ENCODE measurements at places on chromosomes 7 and 10.

DNA sequence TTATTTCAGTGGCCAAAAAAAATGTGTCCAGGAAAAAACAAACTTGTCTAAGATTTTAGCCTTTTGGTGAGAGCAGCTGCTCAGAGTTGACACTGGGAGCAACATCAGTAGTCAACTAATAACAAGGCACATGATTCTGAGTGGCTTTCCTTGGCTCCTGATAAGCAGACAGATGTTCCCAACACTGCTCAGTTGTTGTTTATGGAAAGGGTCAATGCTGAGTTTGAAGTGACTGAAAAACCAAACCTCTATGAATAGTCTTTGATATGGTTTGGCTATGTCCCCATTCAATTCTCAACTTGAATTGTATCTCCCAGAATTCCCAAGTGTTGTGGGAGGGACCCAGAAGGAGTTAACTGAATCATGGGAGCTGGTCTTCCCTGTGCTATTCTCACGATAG, 12.3 kb downstream of the DYDC1 start:
- no peak for DNase-seq

- no peak for DNase-seq
These were observed 67.5 kb downstream of the CHST15 start for GRCh38 chr10:124025660-124026588.

DNA sequence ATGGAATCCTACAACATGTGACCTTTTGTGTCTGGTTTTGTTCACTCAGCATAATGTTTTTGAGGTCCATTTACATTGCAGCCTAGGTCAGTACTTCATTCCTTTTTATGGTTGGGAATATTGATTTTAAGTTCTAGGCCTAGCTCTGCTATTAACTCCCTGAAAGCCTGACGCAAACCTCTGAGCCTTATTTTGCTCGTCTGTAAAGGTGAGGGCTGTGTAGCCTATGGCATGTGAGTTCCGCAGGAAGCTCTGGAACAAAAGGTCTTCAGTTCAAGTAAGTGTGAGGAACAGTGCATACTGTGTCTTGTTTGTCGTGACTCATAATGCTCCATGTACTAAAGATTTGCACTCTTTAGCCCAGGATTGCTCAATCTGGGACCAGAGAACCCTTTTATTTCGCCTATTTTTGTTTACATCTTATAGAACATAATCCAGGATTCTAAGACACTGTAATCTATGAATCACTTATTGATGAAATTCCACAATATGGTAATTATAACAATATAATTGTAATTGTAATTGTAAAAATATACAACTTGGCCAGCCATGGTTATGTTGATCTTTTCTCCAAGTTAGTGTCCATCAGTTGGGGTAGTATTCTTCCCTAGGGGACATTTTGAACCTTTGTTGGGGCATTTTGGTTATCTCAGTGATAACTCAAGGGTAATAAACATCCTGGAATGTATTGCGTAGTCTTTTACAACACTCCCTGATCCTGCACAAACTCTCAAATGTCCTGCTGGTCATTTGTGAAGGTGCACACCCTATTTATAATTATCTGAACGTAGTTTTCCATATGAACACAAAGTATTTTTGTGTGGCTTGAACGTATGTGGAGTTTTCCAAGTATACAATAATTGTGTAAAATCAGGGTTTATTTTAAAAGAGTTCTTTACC, 184.7 kb downstream of the VTI1A start:
- no peak for DNase-seq

DNA sequence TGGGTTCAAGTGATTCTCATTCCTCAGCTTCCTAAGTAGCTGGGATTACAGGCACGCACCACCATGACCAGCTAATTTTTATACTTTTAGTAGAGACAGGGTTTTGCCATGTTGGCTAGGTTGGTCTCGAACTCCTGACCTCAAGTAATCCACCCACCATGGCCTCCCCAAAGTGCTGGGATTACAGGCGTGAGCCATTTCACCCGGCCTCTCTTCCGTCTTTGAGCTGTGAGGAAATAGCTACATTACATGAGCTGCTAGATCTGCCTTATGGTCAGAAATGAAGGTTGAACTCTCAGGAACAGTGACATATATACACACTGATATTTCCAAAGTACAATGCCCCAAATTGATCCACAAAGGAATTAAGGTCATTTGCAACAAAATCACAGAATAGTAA, 2.4 kb downstream of the BLVRA start:
- no peak for DNase-seq

Data from H9 (cell line).